Activated naive CD4-positive, alpha-beta T cell treated with anti-CD3 and anti-CD28 coated beads for 36 hours (primary cell): ENCODE measurements at places on chromosomes 11 and 22.

DNA sequence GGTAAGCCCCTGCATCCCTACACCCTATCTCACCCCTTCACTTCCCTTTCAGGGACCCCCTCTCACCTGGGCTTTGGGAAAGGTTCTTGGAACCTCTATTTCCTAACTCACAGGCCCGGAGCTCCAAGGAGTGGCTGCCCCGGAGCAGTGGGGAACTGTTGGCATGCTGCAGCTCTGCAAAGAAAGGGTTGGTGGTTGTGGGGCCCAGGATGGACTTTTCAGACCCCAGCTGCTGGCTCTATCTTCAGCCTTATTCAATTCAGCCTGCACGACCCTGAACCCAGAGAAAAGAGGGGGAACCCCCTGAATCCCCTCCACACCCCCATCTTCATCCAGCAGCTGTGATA, 10.0 kb downstream of the ROBO4 start:
- DNase-seq: no peak

- DNase-seq: peak; percentile 35
These were observed 2.7 kb downstream of the RBM14 start for GRCh38 chr11:66619080-66619554.

DNA sequence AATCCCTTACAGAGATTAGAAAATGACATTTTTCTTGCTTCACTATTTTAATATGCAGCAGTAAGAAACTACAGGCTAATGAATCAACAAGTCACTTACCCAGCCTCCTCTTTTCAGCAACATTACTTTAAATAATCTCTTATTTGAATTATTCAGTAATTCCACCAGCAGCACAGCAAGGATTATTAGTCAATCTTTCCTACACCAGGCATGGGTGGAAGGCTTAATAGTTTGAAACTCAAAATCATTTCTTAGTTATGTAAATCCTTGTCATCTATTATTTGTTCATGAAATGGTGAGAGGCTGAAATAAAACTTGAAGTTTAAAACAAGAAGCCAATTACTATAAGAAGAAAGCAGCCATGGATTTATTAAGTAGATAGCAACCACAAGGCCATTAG, 530.5 kb downstream of the KCNA4 start:
- DNase-seq: no peak

- DNase-seq: no peak
These were observed 1053.8 kb downstream of the LRRC4C start for GRCh38 chr11:40405614-40406013.

GRCh38 chr11:65113361-65113756, 1.7 kb downstream of the TM7SF2 start:
- no peak for DNase-seq

GRCh38 chr22:32717337-32718240, 83.9 kb upstream of the TIMP3 start:
- DNase-seq: no peak

DNA sequence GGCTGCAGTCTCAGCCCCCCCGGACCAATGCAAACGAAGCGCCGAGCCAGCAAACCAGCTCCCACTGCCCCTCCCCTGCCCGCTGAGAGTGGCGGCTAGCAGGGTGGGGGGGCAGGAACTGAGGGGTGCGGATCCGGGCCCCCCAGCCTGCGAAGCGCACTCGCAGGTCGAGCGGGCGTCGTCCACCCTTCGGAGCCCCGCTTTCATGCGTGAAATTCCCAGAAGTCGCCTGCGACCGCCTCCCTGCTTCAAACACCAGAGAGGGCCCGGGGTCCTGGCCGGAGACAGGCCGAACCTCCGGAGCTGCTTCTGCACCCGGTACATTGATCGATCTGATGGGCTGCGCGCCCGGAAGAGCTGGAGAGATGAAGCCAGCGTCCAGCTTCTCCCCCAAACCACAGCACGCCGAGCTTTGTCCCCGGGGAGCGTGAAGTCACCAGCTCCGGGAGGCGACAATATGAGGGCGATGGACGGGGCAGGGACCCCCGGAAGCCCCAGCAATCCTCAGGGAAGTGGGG, 646 bp upstream of the PATZ1 start:
- peak; percentile 52 for DNase-seq

DNA sequence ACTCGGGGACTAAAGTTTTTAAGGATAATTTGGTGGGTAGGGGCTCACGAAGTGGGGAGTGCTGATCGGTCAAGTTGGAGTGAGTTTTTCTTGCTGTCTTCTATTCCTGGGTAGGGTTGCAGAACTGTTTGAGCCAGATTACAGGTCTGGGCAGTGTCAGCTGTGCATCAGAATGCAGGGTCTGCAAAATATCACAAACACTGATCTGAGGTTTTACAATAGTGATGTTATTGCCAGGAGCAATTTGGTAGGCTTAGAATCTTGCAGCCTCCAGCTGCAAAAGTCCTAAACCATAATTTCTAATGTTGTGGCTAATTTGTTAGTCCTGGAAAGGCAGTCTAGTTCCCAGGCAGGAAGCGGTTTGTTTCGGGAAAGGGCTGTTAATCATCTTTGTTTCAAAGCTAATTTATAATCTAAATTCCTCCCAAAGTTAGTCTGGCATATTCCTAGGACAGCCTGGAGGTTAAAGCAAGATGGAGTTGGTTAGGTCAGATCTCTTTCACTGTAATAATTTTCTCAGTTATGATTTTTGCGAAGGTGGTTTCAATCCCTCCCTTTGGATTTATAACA, 39.7 kb upstream of the CALCA start:
- DNase-seq: no peak

- DNase-seq: no peak
These were observed 176.9 kb downstream of the DSCAML1 start for GRCh38 chr11:117620086-117620485.

- no peak for DNase-seq
These were observed 28.1 kb upstream of the SCGB1A1 start for GRCh38 chr11:62390722-62391121.
